ENCODE measurements at places on chromosomes 2 and 18.
A peak's percentile ranks its signal among the peaks of the same experiment; 100 is the strongest.

- no peak for DNase-seq
These were observed 885.7 kb upstream of the KLHL29 start for GRCh38 chr2:22499082-22499839.

GRCh38 chr18:46378864-46379207 lies 274.7 kb downstream of the HAUS1 start:
- no peak for DNase-seq

- DNase-seq: no peak
These were observed 9.1 kb downstream of the DNAH7 start for GRCh38 chr2:196059491-196059960.

DNA sequence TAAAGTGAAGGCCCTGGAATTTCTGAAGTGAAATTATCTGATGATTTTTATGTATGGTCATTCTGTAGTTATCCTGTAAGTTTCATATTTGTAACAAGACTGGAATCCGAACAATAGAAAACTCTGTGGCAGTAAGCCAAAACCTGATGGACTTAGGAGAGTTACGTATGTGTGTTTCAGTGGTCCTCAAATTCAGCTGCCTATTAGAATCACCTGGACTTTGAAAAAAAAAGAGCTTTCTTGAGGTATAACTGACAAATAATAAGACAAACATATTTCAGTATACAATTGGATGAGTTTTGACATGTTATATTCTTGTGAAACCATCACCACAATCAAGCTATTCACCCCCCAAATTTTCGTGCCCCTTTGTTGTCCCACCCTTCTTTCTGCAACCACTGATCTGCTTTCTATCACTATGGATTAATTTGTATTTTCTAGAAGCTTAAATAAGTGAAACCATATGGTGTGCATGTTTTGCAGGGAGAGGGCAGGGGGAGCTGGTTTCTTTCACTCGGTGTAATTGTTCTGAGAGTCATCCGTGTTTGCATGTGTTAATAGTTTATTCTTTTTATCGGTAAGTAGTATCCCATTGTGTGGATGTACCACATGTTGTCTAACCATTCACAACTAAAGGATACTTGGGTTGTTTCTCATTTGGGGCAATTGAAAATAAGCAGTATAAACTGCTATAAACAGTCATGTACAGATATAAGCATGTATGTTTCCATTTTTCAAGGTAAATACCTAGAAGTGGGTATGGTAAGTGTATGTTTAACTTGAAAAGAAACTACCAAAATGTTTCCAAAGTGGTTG lies 50.2 kb upstream of the EML4 start:
- DNase-seq: peak; percentile 48

DNA sequence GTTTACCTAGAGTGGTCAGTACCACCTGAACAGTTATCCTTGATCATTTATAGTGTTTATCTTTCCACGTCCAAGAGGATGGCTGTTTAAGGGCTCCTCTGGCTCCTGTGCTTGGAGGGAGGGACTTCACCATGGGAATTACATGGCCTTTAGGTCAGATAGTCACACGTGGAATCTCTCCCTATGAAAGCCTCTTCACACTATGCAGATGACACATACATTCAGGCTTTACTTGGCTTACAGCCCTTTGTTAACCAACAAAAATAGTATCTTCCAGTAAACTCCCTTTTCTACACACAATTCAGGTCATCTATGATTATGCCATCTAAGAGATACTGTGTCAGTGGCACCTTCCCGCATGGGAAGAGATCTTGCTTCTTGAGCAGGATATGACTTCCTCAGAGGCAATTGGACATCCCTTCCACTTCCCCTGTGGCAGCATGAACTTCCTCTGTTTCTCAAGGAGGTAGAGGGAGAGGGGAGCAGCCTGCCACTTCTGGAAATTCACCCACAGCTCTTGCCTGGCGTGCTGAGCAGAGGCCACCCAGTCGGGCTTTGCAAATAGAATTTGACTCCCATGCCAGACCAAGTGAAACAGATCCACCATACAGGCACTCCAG lies 53.5 kb downstream of the COLEC12 start:
- peak; percentile 74 for DNase-seq

All from fibroblast of skin of back (primary cell).